Myocyte (in vitro differentiated cells): ENCODE measurements at places on chromosomes 1 and 21.

DNA sequence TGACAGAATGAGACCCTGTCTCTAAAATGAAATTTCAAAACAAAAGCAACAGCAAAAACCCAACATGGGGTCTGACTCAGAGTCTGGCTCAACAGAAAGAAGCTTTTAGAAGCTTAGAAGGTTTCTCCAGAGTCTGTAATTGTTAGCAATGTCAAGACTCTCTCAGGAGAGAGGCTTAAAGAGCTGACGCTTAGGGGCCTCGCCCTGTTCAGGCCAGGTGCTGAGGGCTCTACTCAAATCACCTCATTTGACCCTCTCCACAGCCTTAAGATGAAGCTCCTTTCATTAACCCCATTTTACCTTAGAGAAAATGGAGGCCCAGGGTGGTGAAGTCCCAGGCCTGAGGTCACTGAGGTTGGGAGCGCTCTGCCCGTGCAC is 5.3 kb upstream of the KIF17 start:
- DNase-seq, result no peak

DNA sequence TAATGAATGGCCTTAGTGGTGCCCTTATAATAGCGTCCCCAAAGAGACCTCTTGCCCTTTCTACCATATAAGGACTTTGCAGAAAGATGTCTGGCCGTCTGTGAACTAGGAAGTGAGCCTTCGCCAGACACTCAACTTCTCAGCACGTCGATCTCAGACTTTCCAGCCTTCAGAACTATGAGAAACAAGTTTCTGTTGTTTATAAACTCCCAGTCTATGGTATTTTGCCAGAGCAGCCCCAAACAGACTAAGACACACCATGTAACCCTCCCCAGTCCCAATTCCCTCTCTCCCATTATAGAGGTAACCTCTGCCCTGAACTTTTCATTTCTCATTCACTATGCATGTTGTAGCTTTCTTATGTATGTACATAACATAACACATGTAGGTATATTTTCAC is 55.7 kb downstream of the NID1 start:
- DNase-seq, result no peak

DNA sequence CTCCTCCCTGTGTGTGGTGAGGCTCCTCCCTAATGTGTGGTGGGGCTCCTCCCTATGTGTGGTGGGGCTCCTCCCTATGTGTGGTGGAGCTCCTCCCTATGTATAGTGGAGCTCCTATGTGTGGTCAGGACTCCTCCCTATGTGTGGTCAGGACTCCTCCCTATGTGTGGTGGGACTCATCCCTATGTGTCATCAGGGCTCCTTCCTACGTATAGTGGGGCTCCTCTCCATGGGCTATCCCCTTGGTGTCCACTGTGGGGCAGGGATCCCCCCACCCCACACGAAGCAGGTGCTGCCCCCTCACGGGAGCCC is 29.6 kb downstream of the PRSS38 start:
- no peak for DNase-seq

DNA sequence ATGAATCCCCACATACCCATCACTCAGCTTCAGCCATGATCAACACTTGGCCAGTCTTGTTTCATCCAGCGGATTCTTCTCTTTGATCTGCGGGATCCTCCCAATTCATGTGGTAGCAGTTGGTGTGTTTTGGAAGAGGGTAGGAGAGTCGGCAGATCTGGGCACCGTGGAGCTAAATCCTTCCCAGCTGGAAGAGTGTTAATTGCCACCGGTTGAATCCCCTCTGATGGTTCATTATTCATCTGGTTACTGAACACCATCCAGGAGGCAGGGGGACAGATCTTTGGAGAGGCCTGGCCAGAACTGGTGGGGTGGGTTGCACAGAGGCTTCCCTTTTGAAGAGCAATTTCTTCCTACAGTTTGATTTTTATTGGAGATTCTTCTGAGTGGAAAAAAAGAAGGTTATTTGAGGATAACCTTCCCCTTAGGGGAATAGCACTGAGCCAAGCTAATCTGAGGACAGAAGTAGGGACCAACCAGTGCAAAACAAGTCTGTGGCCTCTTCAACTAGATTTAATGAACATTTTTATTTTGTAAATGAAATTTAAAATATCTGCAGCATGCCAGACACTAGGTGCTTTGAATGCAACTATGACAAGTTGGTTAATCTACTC is 8.1 kb downstream of the NFASC start:
- no peak for DNase-seq

DNA sequence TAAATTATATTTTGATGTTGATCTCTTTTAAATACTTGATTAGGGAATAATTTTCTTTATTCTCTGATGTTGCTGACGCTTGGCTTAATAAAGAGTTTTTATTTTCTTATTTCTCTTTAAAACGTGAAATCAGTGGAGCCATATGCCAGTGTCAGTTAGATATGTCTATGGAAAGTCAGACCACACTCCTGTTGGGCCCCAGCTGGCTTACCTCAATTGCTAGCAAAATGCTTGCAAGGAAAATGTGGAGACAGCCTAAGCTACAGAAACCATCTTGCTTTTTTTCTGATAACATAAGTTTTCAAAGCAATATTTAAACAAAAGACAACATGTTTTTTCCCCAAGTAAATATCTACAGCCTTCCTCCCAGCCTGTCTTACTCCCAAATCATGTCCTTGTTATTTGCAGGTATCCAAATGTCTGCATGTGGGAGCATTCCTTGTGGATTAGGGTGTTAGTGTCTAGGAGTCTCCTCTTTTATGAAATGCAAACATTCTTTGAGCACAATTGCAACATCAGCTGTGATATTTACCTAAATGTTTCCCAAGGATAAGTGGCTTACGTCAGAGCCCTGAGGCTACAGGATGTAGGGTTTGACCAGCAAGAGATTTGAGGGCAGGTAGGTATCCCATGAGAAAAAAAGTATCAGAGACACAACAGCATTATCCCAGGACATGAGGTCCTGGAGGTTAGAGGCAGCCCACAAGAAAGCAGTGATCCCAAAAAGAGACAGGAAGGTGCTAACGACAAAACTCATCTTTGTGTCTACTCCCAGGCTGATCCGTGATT is 117.2 kb upstream of the KCNJ15 start:
- DNase-seq, result no peak

DNA sequence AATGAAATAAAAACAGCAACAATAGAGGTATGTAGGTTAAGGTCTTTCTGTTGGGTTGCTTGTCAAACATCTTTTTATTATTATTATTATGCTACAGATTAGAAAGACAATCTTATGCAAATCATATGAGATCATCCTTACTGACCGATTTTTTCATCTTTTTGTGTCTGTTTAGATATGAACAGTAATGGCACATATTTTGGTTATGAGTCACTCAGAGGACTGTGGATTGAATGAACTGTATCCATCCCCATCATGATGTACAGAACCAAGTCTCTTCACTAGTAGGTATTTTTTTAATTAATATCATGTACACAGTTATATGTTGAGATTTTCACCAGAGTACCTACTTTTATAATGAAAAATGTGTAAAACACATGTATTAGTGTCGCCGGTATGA is 159.1 kb downstream of the CHRM3 start:
- DNase-seq, result no peak

GRCh38 chr1:162131400-162132321 is 62.2 kb downstream of the NOS1AP start:
- no peak for DNase-seq

GRCh38 chr1:29975036-29975694 is 738.8 kb downstream of the PTPRU start:
- DNase-seq, result peak; percentile 15

GRCh38 chr1:111176678-111177077 is 23.8 kb downstream of the DENND2D start:
- DNase-seq, result no peak

DNA sequence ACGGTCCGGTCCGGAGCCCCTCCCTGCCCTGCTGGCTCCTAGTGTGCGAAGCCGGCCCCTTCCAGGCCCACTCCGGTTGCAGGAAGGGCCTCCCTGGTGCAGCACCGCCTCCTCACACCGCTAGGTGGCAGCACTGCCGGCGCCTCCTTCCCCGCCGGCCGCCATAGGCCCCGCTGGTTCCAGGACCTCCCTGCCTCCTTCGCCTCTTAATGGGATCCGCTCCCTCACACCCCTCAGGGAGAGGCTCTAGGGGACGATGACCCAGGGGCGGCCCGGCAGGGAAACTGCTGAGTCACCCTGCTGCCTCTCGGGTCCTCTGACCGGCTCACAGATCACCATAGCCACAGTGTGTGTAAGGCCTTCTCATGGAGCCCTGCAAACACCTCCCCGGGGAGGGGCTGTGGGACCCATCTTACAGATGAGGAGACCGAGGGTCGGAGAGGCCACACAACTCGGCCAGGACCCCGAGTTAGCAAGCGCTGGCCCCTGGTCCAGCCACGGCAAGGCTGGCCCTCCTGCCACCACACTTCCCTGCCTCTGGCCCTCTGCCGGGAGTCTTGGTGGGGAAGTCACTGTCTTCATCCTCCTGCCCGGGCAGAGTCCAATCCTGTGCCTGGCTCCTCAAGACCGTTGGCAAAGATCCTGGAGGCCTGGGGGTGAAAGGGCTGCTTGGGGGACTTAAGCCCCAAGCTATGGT is 1.6 kb upstream of the AJAP1 start:
- peak; percentile 5 for DNase-seq

DNA sequence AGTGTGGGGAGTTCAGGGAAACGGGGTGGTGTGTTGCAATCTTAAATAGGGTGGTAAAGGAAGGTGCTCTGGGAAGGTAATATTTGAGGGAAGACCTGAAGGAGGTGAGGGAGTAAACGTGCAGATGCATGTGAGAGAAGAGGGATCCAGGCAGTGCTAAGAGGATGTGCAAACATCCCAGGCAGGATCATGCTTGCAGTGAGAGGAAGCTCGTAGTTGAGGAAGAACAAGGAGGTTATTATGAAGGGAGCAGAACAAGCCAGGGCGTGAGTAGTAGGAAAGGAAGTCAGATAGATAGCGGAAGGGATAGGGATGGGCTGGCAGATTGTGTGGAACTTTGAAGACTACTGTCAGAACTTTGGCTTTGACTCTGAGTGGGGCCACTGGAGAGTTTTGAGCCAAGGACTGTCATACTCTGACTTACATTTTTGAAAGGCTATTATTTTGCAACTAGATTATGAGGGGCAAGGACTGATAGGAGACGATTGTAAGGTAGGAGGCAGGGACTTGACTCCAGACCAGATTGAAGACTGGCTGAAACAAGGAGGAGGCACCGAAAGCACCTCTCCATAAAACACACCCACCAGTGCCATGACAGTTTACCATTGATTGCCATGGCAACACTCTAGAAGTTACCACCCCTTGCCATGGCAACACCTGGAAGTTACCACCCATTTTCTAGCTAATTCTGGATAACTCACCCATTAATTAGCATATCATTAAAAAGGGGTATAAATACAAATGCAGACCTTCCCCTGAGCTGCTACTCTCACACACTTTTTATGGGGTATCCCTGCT is 67.0 kb downstream of the XCL2 start:
- DNase-seq, result no peak

GRCh38 chr1:63835128-63835527 is 61.3 kb downstream of the ROR1 start:
- DNase-seq, result no peak

- DNase-seq, result peak; percentile 72
Observed at GRCh38 chr1:160108888-160109662, 6.5 kb upstream of the ATP1A2 start.

DNA sequence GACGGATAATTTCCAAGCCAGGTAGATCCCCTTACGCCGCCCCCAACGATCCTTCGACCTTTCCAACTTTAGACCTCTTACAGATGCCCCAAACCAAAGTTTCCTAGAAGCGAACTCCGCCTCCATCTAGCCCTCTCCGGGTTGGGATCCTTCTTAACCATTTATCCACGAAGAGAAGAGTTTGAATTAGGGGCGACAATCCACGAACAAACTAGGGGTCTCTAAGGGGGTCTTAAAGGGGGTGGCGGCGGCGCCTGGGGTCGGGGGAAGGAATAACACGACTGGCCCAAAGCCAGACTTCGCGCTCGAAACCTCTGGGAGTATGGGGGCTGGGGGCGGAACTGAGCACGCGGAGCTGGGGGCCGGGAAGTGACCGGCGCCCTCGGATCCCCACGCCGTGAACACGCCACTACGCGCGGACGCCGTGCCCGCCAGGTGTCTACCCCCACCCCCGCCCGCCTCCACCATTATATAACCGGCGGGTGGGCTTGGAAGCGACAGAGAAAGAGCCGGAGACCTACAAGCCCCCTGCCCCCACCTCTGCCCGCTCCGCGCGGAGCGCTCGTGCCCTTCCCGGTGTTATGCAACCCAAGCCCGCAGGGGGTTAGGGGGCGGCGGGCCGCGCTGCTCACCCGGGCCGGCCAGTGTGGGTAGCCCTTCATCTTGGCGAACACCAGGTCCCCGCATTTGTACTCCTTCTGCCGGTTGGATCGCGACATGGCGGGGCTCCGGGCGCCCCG is 594 bp downstream of the HDGF start:
- DNase-seq, result peak; percentile 55

DNA sequence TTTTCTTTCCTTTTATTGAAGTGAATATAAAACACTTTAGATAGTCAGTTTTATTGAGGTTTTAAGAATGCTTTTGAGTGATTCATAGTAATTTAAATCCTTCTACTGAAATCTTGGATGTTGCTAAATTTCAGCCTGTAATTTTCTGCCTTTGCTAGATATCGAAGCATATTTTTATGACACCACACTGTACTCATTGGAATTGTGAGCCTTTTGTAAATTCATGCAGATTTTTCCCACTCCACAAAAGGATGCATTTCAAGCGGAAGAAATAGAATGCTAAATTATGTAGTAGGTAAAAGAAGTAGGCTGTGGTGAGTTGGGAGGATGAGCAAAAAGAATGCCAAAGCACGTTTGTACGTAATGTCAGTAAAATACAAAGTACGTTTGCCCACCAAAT is 13.8 kb downstream of the SNX7 start:
- DNase-seq, result no peak

DNA sequence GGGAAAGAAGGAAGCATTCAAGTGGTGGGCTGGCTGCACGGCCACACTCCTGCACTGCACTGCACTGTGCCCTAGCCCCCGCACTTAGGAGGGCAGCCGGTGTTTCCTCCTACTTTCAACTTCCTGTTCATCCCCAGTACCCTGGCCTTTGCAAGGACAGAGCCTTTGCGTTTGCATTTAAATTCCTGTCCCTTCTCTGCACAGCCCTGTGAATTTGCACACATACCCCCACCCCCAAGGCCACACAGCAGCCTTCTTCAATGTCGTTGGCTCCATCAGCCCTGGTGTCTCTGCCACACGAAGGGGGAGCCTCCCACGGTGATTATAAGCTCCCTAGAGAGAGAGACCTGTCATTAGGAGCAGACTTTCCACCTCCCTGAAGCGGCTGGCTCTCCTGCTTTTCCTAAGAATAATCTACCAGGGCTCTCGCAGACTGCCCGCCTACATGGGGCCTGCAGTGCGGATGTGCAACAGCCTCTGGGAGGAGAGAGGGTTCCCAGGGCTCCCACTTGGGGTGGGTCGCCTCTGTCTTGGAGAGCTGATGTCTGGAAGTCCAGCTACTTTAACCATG is 13.2 kb upstream of the SLC45A3 start:
- no peak for DNase-seq

GRCh38 chr1:67684526-67685066 is 405 bp upstream of the GADD45A start:
- DNase-seq, result no peak

DNA sequence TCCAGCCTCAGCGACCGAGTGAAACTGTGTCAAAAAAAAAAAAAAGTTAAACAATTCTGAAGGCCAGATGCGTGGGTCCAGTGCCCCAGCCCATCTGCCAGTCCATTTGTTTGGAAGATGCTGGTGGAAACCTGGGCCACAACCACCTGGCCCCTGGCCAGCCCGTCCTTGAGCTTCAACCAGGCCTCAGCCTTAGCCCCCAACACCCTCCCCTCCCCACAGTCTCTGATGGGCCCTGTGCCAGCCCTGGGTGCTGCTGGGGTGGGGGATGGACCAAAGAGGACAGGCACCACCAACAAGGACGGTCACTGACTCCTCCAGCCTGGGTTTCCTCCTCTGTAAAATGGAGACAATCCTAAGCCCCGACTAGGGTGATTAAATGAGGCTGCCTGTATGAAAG is 19.6 kb upstream of the PLEKHG5 start:
- no peak for DNase-seq
